ENCODE measurements at places on chromosomes 2 and 18. TPM values are rescaled to one million over a fixed set of nuclear protein-coding genes. Genes with fewer than 3 reads are reported as not detected.

DNA sequence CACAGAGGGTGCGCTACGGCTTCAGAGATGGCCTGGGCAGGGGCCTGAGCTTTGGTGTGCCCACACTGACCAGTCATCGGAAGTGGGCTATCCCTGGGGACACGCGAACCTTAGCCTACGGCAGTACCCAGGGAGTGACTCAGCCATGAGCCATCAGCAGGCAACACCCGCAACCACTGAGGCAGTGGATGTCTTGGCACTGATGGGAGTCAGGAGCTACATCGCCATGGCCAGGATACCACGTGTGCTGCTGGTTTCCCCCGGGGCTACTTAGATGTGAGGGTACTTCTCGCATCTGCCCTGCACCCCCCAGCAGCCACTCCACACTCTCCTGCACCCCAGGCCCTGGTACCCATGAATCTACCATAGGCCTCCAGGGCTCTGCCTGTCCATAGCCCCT lies 12.8 kb upstream of the HPCAL1 start:
- DNase-seq, result no peak
- no peaks in the 10 kb centered on the region for H3K36me3 ChIP-seq
- H3K27ac ChIP-seq, result no peak overlapping the region
- no peaks in the 10 kb centered on the region for H3K4me1 ChIP-seq

DNA sequence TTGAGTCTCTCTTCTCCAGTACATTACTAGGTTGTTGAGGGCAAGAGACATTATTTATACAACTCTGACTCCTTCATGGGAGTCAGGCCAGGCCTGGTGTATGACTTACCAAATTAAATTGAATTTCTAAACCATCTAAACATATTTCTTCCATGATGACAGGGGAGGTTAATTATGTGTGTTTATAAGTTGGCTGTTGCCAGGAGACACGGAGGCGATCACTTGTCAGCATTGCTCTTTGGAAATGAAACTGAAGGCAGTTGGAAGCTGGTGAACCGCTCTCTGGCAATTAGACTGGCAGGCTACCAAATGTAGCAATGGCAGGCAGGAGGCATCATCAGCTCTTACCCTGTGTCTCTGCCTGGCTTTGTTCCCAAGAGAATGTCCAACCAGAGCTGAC lies 241.4 kb downstream of the KCNS3 start:
- DNase-seq, result no peak
- no peaks in the 10 kb centered on the region for H3K4me1 ChIP-seq
- no peak overlapping the region for H3K27ac ChIP-seq
- H3K36me3 ChIP-seq, result no peaks in the 10 kb centered on the region
- no peak overlapping the region for H3K4me3 ChIP-seq

The LRATD1 gene
- not detected for total RNA-seq

The LYPD1 gene
- total RNA-seq, result not detected

GRCh38 chr2:84257831-84258230 lies 201.2 kb downstream of the SUCLG1 start:
- DNase-seq, result no peak
- H3K4me3 ChIP-seq, result no peak overlapping the region
- H3K27me3 ChIP-seq, result no peaks in the 10 kb centered on the region
- no peak overlapping the region for H3K27ac ChIP-seq
- H3K36me3 ChIP-seq, result no peaks in the 10 kb centered on the region
- H3K4me1 ChIP-seq, result no peaks in the 10 kb centered on the region

- no peaks in the 10 kb centered on the region for H3K27me3 ChIP-seq
- DNase-seq, result no peak
- H3K4me1 ChIP-seq, result no peaks in the 10 kb centered on the region
- no peaks in the 10 kb centered on the region for H3K36me3 ChIP-seq
These were observed 88.1 kb downstream of the MCFD2 start for GRCh38 chr2:46827274-46828134.

- no peak for DNase-seq
- H3K4me3 ChIP-seq, result no peak overlapping the region
- no peaks in the 10 kb centered on the region for H3K27me3 ChIP-seq
- no peaks in the 10 kb centered on the region for H3K36me3 ChIP-seq
- no peak overlapping the region for H3K27ac ChIP-seq
These were observed 29.0 kb downstream of the LGALSL start for GRCh38 chr2:64482765-64483504.

GRCh38 chr2:201974171-201975100 lies 59.2 kb upstream of the FZD7 start:
- H3K4me3 ChIP-seq, result no peak overlapping the region
- no peaks in the 10 kb centered on the region for H3K36me3 ChIP-seq
- no peaks in the 10 kb centered on the region for H3K27me3 ChIP-seq
- H3K27ac ChIP-seq, result no peak overlapping the region
- DNase-seq, result no peak
- H3K4me1 ChIP-seq, result no peaks in the 10 kb centered on the region

DNA sequence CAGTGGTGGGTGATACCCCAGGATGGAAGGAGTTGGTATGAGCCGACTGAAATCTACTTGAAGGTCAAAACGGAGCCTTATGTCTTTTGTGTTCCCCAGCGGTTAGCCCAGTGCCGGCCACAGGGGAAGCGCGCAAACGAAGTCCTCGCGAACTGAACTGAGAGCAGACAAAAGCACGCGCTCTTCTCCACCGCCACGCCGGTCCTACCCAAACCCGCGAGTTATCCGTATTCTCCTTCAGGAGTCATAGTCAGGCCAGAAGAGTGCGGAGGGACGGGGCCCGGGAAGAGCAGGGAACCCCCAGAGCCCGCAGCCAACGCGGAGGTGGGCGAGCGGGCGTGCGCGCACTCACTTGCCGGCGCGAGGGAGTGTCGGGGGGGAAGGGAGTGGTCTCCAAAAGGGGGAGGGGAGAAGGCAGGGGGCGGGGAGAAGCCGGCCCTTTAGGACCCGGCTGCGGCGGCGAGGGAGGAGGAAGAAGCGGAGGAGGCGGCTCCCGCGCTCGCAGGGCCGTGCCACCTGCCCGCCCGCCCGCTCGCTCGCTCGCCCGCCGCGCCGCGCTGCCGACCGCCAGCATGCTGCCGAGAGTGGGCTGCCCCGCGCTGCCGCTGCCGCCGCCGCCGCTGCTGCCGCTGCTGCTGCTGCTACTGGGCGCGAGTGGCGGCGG lies at the start of gene IGFBP2:
TSS of gene IGFBP2 (plus strand) at position 469 of the 664 bp plus-strand sequence. CDS start at position 573, 104 bp downstream.
- H3K27ac ChIP-seq, result no peak within 1 kb of the TSS
- no peaks in the 10 kb centered on the region for H3K4me1 ChIP-seq

- H3K4me3 ChIP-seq, result no peak overlapping the region
- H3K4me1 ChIP-seq, result no peaks in the 10 kb centered on the region
- H3K27me3 ChIP-seq, result no peaks in the 10 kb centered on the region
- H3K36me3 ChIP-seq, result no peaks in the 10 kb centered on the region
These were observed 37.3 kb upstream of the LNPK start for GRCh38 chr2:176039375-176039774.

GRCh38 chr2:173555833-173556232 lies 201.2 kb downstream of the CDCA7 start:
- H3K4me1 ChIP-seq, result no peaks in the 10 kb centered on the region
- no peak for DNase-seq
- peaks cover 3% of the 10 kb centered on the region for H3K27me3 ChIP-seq
- H3K36me3 ChIP-seq, result no peaks in the 10 kb centered on the region
- H3K27ac ChIP-seq, result no peak overlapping the region
- no peak overlapping the region for H3K4me3 ChIP-seq

DNA sequence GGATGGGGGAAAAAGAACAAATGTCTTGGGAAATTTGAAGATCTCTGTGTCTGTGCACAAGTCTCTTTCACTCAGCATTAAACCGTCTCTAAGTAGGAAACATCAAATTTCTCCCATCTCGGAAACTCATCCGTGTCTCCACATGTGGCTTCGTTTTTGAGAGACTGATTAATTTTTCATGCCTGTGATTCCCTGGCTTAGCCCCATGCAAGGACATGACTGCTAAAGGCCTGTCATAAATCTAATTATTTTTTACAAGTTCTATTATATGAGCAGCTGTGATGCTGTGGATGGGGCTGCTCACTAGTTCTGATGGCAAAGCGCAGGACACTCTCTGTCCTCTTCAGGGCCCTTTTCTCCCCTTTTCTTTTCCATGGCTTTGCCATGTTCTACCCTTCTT lies 129.1 kb downstream of the RGPD3 start:
- H3K4me1 ChIP-seq, result no peaks in the 10 kb centered on the region
- DNase-seq, result no peak
- H3K27me3 ChIP-seq, result no peaks in the 10 kb centered on the region
- no peaks in the 10 kb centered on the region for H3K36me3 ChIP-seq
- no peak overlapping the region for H3K27ac ChIP-seq

The NOSTRIN gene
- total RNA-seq, result not detected

DNA sequence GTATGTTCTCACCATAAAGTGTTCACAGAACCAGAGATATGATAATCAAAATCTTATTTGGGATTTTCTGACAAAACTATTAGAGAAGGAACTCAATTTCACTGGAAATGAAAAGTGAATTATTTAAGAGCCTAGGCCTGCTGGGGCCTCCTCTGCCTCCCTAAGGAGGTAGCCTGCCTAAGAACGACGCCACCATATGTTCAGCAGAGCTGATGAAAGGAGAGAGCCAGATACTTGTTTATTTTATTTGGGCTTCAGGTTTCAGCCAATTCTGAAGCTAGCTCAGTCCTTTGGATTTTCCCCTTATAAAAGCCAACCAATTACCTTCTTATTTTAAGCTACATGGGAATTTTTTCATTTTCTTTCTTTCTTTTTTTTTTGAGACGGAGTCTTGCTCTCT lies 433.1 kb upstream of the MAP2 start:
- H3K4me3 ChIP-seq, result no peak overlapping the region
- H3K4me1 ChIP-seq, result no peaks in the 10 kb centered on the region
- DNase-seq, result no peak
- no peak overlapping the region for H3K27ac ChIP-seq
- no peaks in the 10 kb centered on the region for H3K36me3 ChIP-seq

DNA sequence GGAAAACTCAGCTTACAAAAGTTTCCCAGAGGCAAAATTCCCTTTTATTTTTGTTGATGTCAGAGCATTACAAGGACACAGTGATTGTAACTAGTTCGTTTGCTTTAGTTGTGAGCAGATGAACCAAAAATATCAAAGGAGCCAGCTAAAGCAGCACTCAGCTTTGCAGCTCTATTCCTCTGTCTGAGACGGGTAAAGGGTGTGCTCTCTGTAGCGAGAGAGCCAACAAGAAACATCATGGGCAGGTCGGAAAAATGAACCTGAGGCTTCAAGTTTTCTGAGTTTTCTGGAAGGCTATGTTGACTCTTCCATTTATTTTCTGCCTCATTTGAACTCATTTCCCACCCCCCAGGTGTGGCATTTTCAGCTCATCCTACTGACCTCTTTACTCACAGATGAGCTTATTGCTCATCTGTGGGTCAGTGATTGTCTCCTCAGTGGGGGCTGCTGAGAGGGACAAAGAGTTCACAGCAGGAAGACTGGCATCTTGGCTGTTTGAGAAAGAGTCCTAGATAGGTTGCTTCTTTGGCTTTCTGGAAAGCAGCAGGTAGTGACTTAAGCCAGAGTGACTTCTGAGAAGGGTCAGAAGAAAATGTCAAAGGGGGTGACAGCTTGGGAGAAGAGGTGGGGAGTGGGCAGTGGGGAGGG lies 66.6 kb upstream of the EPC2 start:
- H3K27me3 ChIP-seq, result no peaks in the 10 kb centered on the region
- no peaks in the 10 kb centered on the region for H3K36me3 ChIP-seq
- no peak overlapping the region for H3K27ac ChIP-seq
- H3K4me1 ChIP-seq, result no peaks in the 10 kb centered on the region

- H3K27me3 ChIP-seq, result no peaks in the 10 kb centered on the region
- DNase-seq, result no peak
- H3K4me1 ChIP-seq, result no peaks in the 10 kb centered on the region
- no peak overlapping the region for H3K27ac ChIP-seq
These were observed 519.8 kb upstream of the MYT1L start for GRCh38 chr2:2850859-2851258.
